ENCODE measurements at places on chromosomes 13 and 19. TPM values are rescaled to one million over a fixed set of nuclear protein-coding genes. Genes with fewer than 3 reads are reported as not detected.

ADAMTSL5 gene
- total RNA-seq, result 6.8 TPM

FXYD1 gene
- total RNA-seq, result 1.6 TPM

ADAMTS10 gene
- total RNA-seq, result 1.1 TPM

DNA sequence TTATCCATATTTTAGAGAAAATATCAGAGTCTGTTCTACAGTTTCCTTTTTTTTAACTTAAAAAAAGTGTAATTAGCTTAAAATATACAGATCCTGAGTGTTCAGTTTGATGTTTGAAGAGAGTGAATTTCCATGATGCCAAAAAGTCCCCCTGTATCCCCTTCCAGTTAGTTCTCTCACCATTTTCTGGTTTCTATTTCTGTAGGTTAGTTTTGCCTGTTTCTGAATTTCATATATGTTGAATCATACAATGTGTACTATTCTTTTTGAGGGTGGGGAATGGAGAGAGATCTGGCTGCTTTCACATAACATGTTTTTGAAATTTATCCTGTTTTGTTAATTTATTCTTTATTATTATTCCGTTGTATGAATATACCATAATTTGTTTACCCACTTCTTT lies 95.9 kb downstream of the PDS5B start:
- DNase-seq, result no peak

- DNase-seq, result no peak
Measured at GRCh38 chr19:50480281-50481111, 3.8 kb upstream of the GARIN5A start.

GRCh38 chr13:93290503-93290902 lies 63.9 kb downstream of the GPC6 start:
- DNase-seq, result no peak
